Activated T-helper 9 cell treated with anti-CD3 and anti-CD28 coated beads, Interleukin-2, amount 50 U/mL, for 16 hours (primary cell): ENCODE measurements at places on chromosomes 6 and 20.

DNA sequence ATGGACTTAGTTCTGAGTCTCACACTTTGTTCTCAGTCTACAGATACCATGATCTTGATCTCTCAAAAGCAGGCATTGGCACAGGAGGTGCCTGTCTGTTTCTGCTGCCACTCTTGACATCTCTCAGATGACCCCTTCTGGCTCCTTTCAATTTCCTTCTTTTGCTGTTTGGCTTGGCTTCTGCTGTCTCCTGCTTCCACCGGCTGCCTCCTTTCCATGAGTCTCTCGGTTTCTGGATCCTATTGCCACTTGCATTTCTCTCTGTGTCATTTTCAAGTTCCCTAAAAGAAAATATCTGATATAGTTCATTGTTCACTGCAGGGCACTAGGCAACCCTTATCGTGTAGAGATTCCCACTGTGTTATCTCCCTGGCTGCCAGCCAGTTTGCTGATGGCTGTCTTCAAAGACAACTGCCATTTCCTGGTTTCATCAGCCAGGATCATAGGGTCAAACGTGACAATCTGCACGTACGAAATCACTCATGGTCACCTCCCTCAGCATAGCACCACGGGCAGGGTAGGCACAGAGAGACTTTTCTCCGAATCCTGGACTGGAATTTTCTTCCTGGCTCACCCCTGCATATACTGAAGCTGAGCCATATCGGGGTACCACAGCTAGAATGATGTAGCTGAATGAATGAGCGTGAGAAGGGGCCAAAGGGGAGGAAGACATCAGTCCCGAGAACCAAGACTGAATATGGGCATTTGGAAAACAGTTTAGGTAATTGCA lies 144.6 kb upstream of the TMEM170B start:
- DNase-seq = no peak

GRCh38 chr6:170056278-170056711 lies 234.6 kb downstream of the DLL1 start:
- DNase-seq = no peak

DNA sequence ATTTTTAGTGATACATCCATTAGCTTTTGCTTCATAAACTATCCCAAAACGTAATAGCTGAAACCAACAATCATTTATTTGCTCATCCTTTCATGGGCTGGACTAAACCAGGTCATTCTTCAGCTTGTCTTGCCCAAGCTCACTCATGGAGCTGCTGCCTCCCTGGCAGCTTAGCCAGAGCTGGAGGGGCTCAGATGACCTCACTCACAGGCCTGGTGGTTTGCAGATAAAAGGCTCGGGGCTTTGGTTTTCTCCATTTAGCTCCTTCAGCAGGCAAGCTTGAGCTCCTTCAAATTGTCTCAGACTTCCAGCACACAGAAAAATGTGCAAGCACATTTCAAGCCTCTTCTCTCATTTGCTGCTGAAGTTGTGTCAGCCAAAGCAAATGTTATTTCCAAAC lies 139.1 kb downstream of the BTBD3 start:
- no peak for DNase-seq

DNA sequence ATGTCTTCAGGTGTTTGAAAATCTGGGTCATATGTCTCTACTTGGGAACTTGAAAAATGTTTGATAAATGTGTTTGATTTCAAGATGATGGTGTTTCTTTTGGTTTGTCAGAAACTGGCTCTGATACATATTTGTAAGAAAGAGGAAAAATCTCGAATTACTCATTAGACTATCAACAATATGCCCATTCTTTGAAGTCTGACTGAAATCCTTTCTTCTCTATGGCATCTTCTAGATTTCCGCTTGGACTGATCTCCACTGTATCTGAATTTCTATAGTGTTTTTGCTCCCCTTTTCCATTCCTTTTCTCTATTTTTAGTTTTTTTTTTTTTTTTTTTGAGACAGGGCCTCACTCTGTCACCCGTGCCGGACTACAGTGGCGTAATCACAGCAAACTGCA lies 1096.5 kb downstream of the KIF16B start:
- no peak for DNase-seq

DNA sequence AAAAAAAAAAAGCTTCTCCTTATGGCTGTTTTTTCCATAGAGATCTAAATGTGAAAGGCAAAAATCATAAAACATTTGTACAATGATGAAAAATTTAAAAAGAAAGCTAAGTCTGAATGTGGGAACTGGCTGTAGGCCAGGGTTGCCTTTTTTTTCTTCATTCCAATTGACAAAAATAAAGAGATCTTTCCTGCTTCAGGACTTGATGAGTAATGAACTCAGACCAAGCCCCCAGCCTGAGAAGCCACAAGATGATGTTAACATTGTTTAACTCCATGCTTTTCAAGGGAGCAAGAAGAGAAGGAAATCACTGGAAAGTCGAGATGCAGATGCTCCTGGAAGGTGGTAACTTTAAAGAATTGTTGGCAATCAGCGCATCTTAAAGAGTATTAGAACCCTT lies 41.4 kb downstream of the TRMT6 start:
- DNase-seq = no peak

- no peak for DNase-seq
These were observed 618.6 kb downstream of the EPM2A start for GRCh38 chr6:145116591-145117178.

- DNase-seq = no peak
These were observed 135.7 kb downstream of the SYNDIG1 start for GRCh38 chr20:24604966-24605665.

DNA sequence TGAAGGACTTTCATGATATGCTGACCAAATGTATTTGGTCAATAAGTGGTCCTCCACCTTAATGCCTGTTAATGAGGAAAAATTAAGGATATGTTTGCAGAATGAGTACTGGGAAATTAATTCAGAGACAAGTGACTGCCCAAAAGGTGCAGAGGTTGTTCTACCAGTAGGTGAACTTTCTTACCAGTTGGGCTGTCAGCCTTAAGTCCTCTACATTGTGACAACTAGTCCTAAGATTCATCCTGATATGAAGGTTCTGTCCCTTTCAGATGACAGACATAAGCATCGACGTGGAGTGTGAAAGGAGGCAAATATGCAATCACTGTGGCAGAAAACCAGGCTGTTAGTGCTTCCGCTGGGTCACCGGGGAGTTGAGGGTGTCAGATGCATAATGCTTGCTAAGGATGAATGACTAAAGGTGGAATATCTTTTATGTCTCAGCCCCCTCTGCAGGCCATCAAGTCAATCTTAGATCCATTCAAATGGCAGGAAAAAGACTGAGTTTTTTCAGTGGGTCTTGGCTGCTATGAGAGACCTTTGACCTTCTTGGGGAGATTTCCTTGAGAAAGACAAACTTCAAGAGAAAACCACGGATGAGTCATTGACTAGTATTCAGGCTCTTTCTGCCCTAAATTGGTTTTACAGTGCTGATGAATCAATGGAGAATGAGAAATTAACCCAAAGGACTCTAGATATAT lies 226.0 kb downstream of the TPBG start:
- DNase-seq = no peak

DNA sequence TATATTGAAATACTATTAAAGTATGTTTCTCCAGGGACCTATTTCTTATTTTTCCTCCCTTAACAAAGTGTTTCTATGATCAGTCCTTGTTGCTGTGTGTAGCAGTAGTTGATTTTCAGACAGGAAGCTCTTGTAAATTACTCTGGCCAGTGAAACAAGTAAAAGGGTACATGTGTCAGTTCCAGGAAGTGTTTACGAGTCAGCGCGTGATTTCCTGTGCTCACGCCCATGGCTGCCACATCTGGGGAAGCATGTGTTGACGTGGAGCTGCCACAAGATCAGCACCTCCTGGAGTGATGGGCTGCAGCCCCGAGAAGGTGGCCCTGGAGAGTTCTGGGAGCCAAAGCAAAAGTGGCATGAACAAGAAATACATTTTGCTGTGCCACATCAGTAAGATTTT lies 38.6 kb upstream of the GGTLC1 start:
- DNase-seq = peak; percentile 47

- DNase-seq = no peak
These were observed 287.8 kb downstream of the PTPRT start for GRCh38 chr20:42901689-42902440.
